ENCODE measurements at places on chromosomes 2 and 18. TPM values are rescaled to one million over a fixed set of nuclear protein-coding genes. Genes with fewer than 3 reads are reported as not detected.

Gene TTLL4
- 13.3 TPM for total RNA-seq

Gene HAAO
- 5.6 TPM for total RNA-seq

Gene GREB1L
- 12.1 TPM for total RNA-seq

Gene FRZB
- total RNA-seq, result 14.7 TPM

Gene SNRPD1
- total RNA-seq, result 10.3 TPM

Gene RFTN2
- total RNA-seq, result 5.4 TPM

Gene MAP4K4
- 50.7 TPM for total RNA-seq

Gene POTEJ
- total RNA-seq, result not detected

Gene NPPC
- 1.9 TPM for total RNA-seq

Gene SIX3
- total RNA-seq, result not detected

Gene CYS1
- 10.3 TPM for total RNA-seq

Gene ZNF532
- 86.4 TPM for total RNA-seq

Gene FEV
- 0.71 TPM for total RNA-seq

Gene SKA1
- total RNA-seq, result not detected

Gene ALLC
- not detected for total RNA-seq

Gene APOB
- total RNA-seq, result 3.6 TPM

Gene C2orf78
- total RNA-seq, result not detected

Gene SLC5A7
- total RNA-seq, result 1.8 TPM

Gene SNRNP27
- total RNA-seq, result 92.5 TPM

Gene CRYGD
- total RNA-seq, result not detected

Gene GTF3C2
- total RNA-seq, result 46.5 TPM

Gene NRP2
- total RNA-seq, result 207 TPM

Gene HOXD1
- total RNA-seq, result 0.16 TPM

Gene CPS1
- 0.99 TPM for total RNA-seq

Gene ASB18
- total RNA-seq, result not detected

Gene IL37
- not detected for total RNA-seq
